Tibial nerve (tissue), 4 donors: ENCODE measurements at places on chromosomes 13 and 19. TPM values are rescaled to one million over a fixed set of nuclear protein-coding genes. Genes with fewer than 3 reads are reported as not detected.

The SOHLH2 gene
- not detected for total RNA-seq

The B3GLCT gene
- total RNA-seq, result 5.7 TPM

The ZNF677 gene
- total RNA-seq, result 19.7 TPM

The SYNE4 gene
- total RNA-seq, result 2.1 TPM

The CBY2 gene
- total RNA-seq, result not detected

The CCNE1 gene
- 4.4 TPM for total RNA-seq

DNA sequence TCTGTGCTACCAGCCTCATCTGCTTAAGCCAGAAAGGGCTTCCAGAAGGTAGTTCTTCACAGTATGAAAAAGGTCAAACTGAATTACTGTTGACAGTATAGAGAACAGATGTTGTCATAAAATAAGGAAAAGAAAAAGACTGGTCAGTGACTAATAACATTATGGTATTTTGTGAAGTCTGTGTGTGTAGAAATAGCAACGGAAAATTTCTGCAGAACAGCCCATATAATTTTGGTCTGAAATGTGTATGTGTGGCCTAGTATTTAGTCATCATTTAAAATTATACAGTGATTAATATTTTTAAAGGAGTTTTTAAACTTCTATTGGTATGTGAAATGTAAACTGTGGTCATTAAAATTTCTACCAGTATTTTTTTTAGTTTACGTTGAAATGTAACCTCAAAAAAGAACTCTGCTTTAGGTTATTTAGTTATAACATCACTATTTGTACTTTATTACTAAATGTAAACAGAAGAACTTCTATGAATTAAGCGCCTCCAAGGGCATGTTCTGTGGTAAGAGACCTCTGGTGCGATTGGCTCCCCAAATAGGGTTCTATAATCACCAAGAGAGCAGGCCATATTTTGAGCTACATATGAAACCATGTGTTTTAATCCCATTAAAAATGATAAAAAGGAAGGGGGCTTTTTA is 3.3 kb upstream of the GPR183 start:
- H3K4me3 ChIP-seq, result no peak overlapping the region
- no peak for DNase-seq
- H3K27ac ChIP-seq, result peak overlapping the region; percentile 22

- no peaks in the 10 kb centered on the region for H3K36me3 ChIP-seq
- H3K27ac ChIP-seq, result no peak overlapping the region
- H3K4me1 ChIP-seq, result peaks cover 29% of the 10 kb centered on the region
- H3K4me3 ChIP-seq, result no peak overlapping the region
- DNase-seq, result no peak
Measured at GRCh38 chr13:112746044-112746443, 56.2 kb downstream of the ATP11A start.

- peaks cover 23% of the 10 kb centered on the region for H3K27me3 ChIP-seq
- no peak overlapping the region for H3K4me3 ChIP-seq
- no peak overlapping the region for H3K27ac ChIP-seq
- H3K36me3 ChIP-seq, result no peaks in the 10 kb centered on the region
Measured at GRCh38 chr19:48745208-48745995, 1.3 kb downstream of the IZUMO1 start.

GRCh38 chr13:98411013-98411412 is 165.9 kb downstream of the STK24 start:
- no peaks in the 10 kb centered on the region for H3K4me1 ChIP-seq
- H3K27me3 ChIP-seq, result no peaks in the 10 kb centered on the region
- H3K36me3 ChIP-seq, result peaks cover 37% of the 10 kb centered on the region
- H3K4me3 ChIP-seq, result no peak overlapping the region
- no peak for DNase-seq

DNA sequence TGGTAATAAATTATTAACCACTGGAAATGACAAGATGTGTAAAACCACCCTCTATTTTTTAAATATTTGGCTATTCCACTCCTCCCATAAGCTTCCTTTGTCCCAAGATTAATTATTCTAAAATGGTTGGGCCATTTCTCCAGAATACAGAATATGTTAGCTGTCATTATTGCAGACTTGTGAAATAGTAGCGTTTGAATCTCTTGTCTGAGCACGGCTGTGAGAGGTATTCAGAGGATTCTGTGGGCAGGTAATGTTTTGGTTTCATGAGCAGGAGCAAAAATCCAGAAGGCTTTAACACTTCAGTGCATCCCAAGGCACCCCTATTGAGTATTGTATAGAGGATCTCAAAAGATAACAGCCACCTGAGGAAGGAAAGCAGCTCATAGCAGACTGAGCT is 256.0 kb downstream of the UQCRFS1 start:
- no peak for DNase-seq
- H3K4me3 ChIP-seq, result no peak overlapping the region
- no peaks in the 10 kb centered on the region for H3K4me1 ChIP-seq
- H3K36me3 ChIP-seq, result no peaks in the 10 kb centered on the region
- no peaks in the 10 kb centered on the region for H3K27me3 ChIP-seq
- H3K27ac ChIP-seq, result no peak overlapping the region
